Amniotic epithelial cell (primary cell): ENCODE measurements at places on chromosomes 16 and 17.

DNA sequence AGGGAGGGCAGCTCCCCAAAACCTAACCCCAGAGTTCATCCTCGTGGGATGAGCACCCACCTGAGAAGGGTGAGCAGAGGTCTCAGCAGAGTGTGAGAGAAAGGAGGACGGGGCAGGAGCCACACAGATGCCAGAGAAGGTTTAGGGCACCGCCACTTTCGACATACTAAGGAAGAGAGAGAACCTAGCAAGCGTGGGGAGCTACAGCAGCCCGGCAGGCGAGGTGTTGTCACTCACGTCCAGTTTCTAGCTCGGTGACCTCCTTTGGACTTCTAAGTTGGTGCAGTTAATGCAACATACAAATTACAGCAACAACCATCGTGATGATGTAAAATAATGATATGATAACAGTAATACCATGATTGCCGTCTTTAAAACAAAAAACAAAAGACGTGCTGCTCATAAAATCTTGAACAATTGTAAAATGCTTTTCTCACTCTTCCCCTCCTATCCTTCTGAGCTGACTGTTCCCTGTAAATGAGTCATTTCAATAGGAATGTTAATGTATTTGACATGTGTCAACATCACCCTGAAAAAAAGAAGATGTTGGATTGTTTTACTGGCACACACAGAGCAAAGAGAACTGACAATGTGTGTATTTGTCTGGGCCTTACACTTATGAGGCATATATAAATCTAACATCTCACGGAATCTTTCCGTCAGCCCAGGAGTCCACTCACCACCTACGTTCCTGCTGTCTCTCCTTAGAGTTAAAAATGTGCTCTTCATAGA lies 158.2 kb upstream of the MAF start:
- DNase-seq, result no peak

DNA sequence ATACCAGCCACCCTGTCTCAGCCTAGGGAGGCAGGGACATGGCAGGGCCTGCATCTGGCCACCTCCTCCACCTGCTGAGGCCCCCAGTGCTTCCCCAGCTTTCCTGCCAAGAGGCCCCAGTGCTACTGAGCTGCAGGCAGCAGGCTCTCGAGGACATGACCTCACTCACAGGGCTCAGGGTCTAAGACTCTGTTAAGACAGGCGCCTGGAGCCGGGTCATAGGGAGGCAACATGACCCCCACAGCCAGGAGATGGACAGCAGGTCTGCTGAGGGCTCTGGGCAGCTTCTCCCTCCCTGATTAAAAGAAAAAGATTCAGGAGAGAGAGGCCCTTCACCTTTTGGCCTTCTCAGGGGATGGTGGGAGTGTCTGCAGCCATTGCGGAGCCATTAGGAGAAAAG lies 23.2 kb upstream of the FASN start:
- no peak for DNase-seq

DNA sequence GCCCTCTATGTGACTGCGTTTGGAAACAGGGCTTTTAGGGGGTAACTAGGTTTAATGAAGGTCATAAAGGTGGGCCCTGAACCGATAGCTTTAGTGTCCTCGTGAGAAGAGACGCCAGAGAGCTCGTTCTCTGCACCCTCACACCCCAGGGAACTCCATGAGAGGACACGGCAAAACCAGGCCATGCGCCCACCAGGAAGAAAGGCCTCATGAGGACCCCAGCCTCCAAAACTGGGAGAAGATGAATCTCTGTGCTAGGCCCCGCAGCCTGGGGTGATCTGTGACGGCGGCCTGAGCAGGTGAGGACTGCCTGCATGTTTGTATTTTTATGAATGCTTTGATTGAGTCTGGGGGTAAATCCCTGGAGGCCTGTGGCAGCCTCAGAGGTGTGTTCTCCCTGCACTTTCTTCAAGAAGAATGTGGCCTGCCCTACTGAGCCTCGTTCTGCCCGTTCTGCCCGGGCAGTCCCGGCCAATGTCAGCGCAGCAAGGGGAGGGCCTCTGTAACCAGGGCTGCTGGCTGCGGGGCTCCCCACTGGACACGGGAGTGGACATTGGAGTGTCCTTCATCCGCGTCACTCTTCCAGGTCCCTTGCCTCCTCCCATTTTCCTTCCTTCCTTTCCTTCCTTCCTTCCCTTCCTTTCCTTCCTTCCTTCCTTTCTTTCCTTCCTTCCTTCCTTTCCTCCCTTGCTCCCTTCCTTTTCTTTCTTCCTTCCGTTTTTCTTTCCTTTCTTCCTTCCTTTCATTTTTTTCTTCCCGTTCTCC lies 6.8 kb upstream of the RNF213 start:
- no peak for DNase-seq

DNA sequence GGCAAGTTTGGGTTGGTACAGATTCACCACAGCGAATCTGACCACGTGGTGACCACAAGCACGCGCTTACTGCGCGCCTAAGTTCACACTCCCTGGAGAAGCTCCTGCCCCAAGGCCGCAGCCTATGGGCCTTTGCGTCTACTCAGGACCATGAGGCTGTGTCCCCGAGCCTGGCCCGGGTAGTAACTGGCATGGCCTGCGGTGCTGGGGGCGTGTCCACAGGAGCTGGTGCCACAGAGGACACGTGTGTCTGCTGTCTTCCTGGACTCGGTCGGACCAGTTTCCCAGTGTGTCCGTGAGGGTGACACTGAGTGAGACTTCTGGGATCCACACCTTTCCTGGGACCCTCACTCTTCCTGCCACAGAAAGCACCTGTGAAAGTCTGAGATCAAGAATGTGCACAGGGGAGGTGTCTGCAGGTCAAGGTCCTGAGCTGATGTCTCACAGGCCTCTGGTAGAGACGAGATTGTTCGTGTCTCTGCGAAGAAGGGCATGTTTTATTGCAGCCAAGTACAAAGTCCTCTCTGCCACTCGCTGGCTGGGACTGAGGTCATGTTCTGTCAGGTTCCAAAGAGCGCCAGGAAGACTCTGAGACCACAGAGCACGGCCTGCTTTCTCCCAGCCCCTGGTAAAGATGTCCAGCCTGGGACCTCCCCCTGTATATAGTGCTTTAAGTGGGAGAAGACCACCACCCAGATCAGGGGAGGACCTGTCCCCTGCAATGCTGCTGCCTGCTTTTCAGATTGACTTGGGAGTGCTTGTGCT lies 25.2 kb upstream of the CAPN15 start:
- DNase-seq, result no peak

GRCh38 chr17:55360971-55361370 lies 60.7 kb downstream of the MMD start:
- no peak for DNase-seq

- no peak for DNase-seq
These were observed 15.9 kb upstream of the RPRML start for GRCh38 chr17:46994993-46995392.

GRCh38 chr17:4135489-4135888 lies 7.3 kb downstream of the ZZEF1 start:
- no peak for DNase-seq

DNA sequence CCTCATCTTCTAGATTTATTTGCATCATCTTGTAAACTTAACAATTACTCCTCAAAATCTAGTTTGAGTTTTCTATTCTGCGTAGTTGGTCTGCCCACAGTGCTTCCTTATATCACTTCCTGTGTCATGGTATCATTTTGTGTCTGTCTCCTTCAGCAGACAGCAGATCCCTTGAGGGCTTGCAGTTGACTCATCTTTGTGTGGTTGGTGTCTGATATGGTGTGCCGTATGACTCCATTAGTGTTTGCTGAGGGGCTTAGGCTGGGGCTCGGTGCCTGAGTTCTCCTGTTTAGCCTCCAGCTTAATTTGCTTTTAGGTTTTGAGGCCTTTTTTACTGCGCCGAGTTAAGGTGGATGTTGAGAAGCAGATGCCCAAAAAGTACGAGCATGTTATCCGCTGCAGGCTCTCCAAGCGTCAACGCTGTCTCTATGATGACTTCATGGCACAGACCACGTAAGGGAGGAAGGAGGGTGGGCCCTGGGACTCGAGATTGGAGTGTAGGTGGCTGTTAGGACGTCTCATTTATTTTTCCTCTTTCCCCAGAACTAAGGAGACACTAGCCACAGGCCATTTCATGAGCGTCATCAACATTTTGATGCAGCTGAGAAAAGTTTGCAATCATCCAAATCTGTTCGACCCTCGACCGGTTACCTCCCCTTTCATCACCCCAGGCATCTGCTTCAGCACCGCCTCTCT lies 16.9 kb downstream of the SRCAP start:
- peak; percentile 94 for DNase-seq

GRCh38 chr17:79455636-79456035 lies 155.2 kb downstream of the RBFOX3 start:
- no peak for DNase-seq

- DNase-seq, result no peak
These were observed 95.2 kb downstream of the LITAF start for GRCh38 chr16:11491524-11491923.

GRCh38 chr17:59746849-59747445 lies 39.5 kb downstream of the VMP1 start:
- peak; percentile 60 for DNase-seq

- DNase-seq, result no peak
These were observed 34.8 kb downstream of the WDR45B start for GRCh38 chr17:82613283-82614094.

DNA sequence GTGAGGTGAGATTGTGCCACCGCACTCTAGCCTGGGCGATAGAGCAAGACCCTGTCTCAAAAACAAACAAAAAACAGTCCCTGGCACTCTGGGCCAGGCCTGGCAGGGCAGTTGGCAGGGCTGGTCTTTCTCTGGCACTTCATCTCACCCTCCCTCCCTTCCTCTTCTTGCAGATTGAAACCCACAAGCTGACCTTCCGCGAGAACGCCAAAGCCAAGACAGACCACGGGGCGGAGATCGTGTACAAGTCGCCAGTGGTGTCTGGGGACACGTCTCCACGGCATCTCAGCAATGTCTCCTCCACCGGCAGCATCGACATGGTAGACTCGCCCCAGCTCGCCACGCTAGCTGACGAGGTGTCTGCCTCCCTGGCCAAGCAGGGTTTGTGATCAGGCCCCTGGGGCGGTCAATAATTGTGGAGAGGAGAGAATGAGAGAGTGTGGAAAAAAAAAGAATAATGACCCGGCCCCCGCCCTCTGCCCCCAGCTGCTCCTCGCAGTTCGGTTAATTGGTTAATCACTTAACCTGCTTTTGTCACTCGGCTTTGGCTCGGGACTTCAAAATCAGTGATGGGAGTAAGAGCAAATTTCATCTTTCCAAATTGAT lies 24.8 kb downstream of the STH start:
- DNase-seq, result no peak

DNA sequence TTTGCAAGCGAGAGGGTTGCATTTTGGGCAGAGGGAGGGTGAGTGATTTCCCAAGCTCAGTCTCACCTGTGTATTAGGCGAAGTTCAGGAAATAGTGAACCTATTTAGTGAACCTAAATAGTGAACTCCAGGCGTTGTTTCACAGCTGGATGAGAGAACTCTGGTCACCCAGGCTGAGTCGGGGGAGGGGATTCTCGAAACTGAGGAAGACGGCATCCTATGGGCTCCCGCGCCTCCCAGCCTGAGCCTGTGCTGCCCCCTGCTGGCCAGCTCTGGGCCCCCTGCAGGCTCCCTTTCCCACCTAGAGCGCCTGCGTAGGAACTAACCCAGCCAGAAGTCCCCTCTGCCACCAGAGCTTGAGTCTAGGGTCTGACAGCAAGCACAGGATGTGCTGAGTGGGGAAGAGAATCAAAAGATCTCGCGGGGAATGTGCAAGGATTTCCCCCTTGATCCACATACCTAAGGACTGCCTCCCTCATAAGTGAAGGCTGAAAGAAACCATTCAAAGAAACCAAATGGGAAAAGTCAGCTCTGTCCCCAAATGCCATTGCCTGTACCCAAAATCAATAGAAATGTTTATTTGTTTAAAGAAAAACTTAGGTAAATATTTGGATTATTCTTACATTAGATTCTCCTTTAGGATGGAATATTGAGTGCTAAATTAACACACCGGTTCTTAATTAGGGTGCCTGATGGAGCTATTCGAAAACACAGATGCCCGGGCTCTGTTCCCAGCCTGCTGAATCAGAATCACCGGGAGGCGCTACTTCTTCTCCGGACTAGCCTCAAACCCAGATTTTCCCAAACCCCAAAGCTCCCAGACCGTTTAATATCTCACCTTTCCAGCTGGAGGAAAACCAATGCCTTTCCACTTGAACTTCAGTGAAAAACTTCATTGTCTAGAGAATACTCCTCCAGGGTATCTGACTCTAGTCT lies 14.8 kb upstream of the MARVELD3 start:
- peak; percentile 30 for DNase-seq

- peak; percentile 85 for DNase-seq
These were observed 26.4 kb downstream of the USP10 start for GRCh38 chr16:84726079-84726668.

- peak; percentile 78 for DNase-seq
These were observed 11.4 kb downstream of the ZNF629 start for GRCh38 chr16:30775392-30776188.

DNA sequence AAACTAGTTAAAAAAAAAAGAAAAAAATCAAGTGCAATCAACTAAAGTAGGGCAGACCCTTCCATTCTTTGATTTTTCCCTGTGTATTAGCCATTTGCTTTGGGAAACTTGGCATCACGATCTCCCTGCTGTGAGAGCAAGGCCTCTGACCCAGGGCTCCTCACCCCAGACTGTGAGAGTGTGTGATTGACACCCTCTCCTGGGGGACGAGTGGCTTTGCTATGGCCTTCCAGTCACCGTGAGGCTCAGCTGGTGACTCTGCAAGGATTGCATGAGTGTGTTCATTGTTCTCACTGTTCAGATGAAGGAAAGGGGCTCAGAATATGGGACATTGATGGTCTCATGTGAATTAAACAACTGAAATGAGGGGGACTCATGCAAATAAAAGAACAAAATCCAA lies 69.0 kb upstream of the BCAR1 start:
- no peak for DNase-seq

- DNase-seq, result peak; percentile 27
These were observed 30.9 kb downstream of the XPO6 start for GRCh38 chr16:28180655-28181460.

DNA sequence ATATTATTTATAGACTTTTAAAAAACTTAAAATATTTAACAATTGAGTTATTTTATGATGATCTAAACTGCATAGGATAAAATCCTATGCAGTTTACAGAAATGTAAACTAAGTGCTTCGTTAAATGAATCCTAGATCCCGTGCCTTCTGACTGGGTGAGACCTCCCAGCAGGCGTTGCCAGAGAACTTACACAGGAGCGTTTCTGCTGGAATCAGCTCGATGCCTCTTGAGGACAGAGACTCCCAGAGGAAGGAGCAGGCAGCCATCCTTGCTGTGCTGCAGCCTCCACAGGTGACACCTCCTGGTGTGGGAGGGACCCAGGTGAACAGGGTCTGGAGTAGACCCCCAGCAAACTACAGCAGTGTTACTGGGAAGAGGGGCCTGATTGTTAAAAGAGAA lies 160.4 kb downstream of the WWOX start:
- no peak for DNase-seq

GRCh38 chr16:12706628-12707027 lies 97.1 kb downstream of the CPPED1 start:
- DNase-seq, result no peak
